ENCODE measurements at places on chromosomes 3 and 15. TPM values are rescaled to one million over a fixed set of nuclear protein-coding genes. Genes with fewer than 3 reads are reported as not detected.

GRCh38 chr3:139534992-139535879 lies 4.3 kb downstream of the RBP1 start:
- no peak for DNase-seq

- DNase-seq = no peak
Observed at GRCh38 chr15:33131552-33132232, 62.8 kb downstream of the FMN1 start.

DNA sequence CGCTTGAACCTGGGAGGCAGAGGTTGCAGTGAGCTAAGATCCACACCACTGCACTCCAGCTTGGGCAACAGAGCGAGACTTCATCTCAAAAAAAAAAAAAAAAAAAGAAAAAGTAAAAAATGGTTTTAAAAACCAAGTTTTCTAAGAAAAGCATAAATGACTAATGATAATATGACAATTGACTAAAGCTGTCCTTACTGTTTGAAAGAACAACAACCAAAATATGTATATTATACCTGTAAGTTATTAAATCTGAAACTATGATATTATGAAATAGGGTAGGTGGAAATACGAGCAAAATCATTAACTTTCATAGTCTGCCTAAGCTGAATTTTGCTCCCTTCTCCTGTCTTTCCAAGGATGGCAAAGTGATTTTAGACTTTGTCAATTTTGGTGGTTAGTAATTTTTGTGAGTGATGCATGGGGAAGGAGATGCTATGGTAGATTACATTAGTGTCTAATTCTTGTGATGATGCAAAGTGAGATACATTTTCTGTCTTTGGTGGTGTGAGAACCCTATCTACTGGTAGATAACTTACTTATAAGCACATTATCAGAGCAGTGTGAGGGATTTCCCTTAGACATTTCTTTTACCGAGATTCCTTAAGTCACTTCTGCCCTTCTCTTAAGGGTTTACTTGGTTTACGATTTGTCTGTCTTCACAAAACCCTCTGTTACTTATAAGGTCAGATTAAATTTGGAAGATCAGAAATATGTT lies 10.6 kb upstream of the CHD2 start:
- DNase-seq = no peak

GRCh38 chr3:127070776-127071175 lies 87.9 kb downstream of the PLXNA1 start:
- DNase-seq = no peak

DNA sequence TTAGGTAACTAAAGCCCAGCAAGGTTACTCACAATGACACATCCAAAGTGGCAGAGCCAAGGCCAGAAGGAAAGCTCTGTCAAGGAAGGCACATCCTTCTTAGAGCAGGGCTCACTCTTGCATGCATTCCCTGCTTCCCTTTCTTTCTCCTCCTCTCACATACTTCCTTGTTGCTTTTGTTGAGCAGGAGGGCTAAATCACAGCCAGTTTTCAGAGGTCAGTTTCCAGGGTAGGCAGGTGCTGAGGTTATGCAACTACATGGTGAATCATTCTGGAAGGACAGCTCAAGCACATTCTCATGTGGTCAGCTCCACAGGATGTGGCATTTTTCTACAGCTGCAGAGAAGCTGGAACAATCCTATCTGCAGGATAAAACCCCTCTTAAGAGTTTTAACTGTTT lies 275.6 kb downstream of the ZNF621 start:
- no peak for DNase-seq

DNA sequence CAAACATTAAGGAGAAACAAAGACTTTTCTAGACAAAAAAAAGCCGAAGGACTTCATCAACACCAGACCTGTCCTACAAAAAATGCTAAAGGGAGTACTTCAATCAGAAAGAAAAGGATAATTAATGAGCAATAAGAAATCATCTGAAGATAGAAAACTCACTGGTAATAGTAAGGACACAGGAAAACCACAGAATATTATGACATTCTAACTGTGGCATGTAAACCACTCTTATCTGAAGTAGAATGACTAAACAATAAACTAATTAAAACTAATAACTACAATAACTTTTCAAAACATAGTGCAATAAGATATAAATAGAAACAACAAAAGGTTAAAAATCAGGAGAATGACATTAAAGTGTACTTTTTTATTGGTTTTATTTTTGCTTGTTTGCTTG lies 584.5 kb upstream of the CCDC54 start:
- no peak for DNase-seq

Gene FSD2
- polyA plus RNA-seq = 0.43 TPM

Gene GXYLT2
- 12.4 TPM for polyA plus RNA-seq

DNA sequence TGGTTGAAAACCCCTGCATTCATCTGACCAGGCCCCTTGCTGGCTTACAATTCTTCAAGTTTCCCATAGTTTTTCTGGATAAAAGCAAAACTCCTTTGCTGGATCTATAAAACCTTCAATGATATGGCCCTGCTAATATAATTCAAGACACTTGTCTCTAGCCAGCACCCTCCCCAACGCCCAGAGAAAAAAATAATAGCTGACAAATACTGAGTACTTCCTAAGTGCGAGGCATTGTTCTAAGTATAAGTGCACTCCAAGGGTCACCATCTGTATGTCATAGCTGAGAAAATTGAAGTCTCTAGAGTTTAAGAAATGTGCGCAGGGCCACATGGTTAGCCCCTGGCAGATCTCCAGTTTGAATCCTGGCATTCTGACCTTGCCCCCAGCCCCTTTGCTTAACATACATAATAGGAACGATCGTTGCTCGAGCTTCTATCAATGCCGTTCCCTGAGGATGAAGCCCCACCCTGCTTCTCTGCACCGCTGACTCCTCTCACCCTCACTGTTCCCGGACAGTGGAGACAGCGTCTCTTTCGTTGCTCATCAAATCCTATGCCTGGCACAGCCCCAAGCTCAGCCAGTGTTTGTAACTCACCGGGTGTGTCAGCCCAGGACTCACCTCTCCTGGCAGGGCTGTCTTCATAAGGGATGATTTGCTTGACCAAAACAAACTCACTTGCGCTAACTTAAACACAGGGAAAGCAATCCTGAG lies 377.1 kb upstream of the PROK2 start:
- DNase-seq = no peak

- DNase-seq = no peak
Observed at GRCh38 chr15:74038707-74039655, 43.4 kb downstream of the GOLGA6A start.

Gene LRRC28
- polyA plus RNA-seq = 38.5 TPM

Gene DNAH12
- polyA plus RNA-seq = 1.9 TPM

- DNase-seq = no peak
Observed at GRCh38 chr3:23743141-23743784, 62.5 kb upstream of the UBE2E1 start.

DNA sequence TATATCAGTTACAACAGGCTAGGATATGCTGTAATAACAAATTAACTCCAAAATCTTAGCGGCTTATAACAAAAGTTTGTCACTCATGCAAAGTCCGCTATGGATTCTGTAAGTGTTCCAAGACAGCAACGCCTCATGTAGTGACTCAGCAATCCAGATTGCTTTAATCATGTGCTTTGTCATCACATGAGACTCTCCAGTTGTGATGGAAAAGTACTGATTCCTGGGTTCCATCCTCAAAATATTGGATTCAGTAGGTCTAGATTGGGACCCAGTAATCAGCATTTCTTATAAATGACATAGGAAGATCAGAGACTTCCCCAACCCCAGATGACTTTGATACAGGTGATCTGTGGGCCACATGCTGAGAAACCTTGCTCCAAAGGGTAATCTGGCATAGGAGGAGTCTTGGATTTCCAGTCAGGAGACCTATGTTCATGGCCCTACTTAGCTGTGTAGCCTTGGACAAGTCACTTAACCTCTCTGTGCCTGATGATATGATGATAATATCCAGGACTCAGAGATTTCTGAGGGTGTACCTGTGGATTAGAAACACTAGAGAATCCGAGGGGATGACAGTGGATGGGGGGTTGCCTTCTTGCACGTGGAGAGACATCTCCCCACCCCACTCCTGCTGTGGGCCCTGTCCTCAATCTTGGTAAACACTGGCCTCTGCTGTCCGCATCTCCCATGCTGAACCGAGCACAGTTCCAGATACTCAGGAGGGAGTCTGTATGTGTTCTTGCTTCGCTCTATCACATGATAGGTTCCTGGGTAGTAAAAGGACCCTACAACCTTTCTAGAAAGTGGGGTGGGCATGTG lies 65.5 kb downstream of the CORO2B start:
- DNase-seq = no peak

DNA sequence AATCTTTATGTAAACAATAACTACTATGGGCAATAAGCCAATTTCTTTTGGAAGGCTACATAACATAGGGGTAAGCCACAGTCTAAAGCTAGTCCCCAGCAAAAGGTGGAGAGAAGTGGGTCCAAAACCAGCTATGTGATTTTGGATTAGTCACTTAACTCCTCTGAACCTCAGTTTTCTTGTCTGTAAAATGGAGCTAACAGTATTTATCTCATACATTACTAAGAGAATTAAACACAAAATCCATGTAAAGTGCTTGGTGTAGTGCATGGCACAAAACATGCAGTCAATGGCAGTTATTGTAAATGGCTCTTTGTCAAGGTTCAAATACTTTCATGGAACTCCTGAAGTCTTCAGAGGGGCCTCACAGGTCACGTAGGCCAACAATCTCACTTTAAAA lies 13.3 kb downstream of the RFT1 start:
- DNase-seq = no peak

Gene ZCWPW2
- 1.7 TPM for polyA plus RNA-seq

Gene ISLR
- polyA plus RNA-seq = 37.2 TPM

GRCh38 chr15:97977734-97978133 lies 17.2 kb downstream of the ARRDC4 start:
- DNase-seq = no peak

Gene GOLGA6L25
- polyA plus RNA-seq = not detected

Gene CHRNA3
- 1.5 TPM for polyA plus RNA-seq

- no peak for DNase-seq
Observed at GRCh38 chr3:99864289-99864688, 46.6 kb downstream of the CMSS1 start.

Gene PIERCE2
- polyA plus RNA-seq = 6.9 TPM

Gene STX19
- 0.35 TPM for polyA plus RNA-seq

Gene MINAR1
- polyA plus RNA-seq = 0.96 TPM

Gene PARP3
- 21.0 TPM for polyA plus RNA-seq

DNA sequence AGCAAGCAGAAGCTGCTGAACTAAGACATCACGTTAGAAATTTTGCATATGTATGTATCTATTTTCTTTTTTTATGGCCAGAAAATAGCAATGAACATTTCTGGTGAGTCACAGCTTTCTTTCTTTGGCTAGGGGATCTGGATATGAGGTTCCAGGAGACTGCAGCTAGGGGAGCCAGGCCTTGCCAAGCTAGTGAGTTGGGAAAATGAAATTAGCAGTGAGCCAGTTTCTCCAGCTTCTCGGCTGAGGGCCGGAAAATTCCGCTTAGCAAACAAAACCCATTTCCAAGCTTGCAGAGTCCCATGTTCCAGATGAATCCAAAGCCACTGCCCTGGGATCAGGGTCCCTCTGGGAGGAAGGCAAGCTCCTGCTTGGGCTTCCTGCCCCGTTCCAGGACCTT lies 137.6 kb downstream of the SRGAP3 start:
- no peak for DNase-seq

DNA sequence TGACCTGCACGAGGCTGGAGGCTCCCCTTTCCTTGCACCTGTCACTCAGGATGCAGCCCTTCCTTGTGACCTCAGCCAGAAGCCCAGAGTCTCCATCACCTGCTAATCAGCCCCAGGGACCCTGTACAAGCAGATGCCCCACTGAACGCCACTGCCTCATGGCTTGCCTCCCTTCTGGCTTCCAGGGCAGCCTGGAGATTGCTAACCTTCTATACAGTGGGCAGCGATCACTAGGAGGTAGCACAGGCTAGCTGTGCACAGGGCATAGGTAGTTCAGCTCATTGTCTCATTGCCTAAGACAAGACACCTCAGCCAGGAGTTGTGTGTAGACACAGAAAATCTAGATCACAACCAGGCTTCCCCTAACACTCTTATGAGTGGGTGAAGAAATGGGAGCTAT lies 49.3 kb downstream of the SSUH2 start:
- DNase-seq = no peak

Gene CKMT1B
- polyA plus RNA-seq = 2.9 TPM

Gene SPINT1
- polyA plus RNA-seq = 78.0 TPM

GRCh38 chr3:16455001-16455400 lies 58.5 kb downstream of the RFTN1 start:
- DNase-seq = no peak

GRCh38 chr15:57540736-57541135 lies 51.0 kb upstream of the MYZAP start:
- no peak for DNase-seq

- no peak for DNase-seq
Observed at GRCh38 chr3:133854264-133855001, 41.2 kb downstream of the RAB6B start.

GRCh38 chr15:50503144-50503543 lies 43.3 kb downstream of the USP50 start:
- DNase-seq = no peak

DNA sequence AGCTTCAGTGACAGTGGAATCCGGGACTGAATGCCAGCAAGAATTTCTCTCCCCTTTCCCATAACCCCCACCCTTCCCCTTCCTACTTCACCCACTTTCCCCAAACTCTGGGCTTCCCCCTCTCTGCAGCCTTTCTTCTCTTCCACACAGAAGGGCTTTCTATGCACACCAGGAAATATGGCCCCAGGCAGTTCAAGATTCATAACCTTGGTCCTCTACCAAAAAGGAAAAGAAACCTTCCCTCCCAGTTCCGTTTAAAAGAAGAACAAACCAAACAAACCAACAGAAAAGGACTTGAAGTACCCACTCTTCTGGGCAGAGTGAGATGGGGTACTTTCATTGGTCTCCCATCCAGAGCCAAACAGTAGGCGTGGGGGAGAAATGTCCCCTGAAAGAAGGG lies 68.8 kb upstream of the ABHD2 start:
- no peak for DNase-seq

DNA sequence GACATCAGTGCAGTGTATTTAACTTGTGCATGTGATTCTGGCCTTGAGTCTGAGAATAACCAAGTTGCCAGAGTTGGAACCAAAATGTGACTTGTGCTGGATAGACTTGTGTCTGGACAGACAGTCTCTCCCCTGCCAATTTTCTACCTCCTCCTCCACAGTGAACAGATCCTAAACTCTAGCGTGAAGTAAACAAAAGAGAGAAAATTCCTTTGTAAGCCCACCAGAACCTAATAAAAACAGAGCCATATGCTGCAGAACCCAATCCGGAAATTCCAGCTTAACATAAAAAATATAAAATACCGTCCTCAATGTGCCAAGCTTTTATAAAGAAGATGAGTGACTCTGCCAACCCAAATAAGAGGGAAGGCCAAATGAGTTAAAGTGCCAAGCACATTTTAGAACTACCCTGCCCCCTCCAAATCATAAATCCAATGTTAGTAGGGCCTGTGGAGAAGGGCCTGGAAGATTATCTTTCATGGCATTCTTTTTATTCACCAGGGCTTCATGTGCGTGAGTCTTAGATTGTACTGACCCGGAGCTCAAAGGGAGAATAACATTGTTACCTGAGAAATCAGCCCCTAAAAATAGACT lies 344.6 kb upstream of the PROK2 start:
- no peak for DNase-seq

Gene SCN11A
- polyA plus RNA-seq = 1.4 TPM

DNA sequence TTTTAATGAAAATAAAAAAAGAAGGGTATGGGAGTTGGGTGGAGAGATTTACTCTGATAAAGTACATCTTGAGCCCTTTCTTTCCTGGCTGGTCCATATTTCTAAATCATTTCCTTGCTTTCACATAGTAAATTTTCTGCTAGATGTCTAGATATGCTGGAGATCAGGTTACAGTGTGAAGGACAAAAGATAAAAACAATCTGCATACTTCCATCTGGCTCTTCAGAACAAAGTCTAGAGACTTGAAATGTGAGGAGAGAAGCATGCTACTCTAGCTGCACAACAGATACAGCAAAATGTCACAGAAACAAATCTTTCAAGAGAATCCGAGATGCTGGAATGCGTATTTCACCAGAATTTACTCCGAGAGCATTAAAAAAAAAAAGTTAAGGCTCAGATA lies 42.2 kb downstream of the FOXP1 start:
- DNase-seq = no peak

Gene MAP6D1
- 1.3 TPM for polyA plus RNA-seq

Gene COL8A1
- polyA plus RNA-seq = 6.8 TPM
